ENCODE measurements at places on chromosomes 5 and 9.

DNA sequence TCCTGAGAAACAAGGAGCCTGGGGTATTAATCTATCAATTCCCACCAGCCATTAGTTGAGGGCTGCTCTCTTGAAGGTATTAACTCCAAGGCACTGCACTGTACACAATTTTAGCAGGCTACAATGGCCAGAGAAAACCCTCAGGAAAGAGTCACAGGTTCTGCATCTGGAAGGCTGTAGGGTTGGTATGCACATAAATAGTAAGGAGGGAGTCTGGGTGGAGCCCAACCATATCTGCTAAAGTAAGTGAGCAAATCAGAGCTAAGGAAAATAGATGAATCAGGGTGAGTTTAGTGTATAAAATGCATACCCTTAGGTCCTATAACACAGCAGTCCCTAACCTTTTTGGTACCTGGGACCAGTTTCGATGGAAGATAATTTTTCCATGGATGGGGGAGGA is 18.2 kb downstream of the TMEM215 start:
- DNase-seq, result no peak

- no peak for DNase-seq
Measured at GRCh38 chr9:23824830-23825591, 1.0 kb downstream of the ELAVL2 start.

- no peak for DNase-seq
Measured at GRCh38 chr5:57572461-57572860, 89.8 kb upstream of the ACTBL2 start.

- DNase-seq, result no peak
Measured at GRCh38 chr5:32059761-32060530, 114.2 kb downstream of the GOLPH3 start.

DNA sequence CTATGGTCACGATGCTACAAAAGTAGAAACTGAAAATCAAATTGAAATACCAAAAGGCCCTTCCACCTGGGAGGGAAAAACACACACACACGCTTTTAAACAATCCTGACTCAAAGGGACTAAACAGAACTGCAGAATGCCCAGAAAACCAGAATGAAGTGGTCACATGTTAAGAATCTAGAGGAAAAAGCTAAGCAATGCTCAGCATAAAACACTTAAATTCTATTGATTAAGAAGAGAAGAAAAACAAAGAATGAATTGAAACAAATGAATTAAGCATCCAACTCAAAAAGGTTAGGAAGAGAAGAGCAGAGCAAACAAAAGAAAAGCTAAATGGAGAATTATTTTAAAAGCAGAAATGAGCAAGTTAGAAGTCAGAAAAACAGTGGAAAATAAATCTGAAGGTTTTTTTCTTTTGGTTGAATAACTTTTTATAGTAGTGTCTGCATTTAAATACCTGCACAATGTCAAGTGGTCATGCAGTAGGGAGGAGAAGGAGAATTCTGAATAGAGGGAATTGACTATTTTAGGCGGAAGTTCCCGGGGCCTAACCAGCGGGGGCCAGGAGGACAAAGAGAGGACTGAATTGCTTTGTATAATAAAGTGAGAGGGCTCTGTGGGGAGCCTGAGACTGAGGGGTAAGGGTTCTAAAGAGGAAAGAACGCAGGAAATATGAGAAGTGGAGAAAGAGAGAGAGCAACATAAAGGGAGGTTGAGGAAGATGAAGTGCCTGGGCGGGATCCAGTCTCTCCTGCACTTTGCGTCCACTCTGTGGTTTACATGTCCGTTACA is 146.8 kb downstream of the ATPSCKMT start:
- no peak for DNase-seq
